ENCODE measurements at places on chromosomes 1 and 21.

GRCh38 chr1:207317561-207317960, 3.9 kb upstream of the CD55 start:
- DNase-seq, result no peak

DNA sequence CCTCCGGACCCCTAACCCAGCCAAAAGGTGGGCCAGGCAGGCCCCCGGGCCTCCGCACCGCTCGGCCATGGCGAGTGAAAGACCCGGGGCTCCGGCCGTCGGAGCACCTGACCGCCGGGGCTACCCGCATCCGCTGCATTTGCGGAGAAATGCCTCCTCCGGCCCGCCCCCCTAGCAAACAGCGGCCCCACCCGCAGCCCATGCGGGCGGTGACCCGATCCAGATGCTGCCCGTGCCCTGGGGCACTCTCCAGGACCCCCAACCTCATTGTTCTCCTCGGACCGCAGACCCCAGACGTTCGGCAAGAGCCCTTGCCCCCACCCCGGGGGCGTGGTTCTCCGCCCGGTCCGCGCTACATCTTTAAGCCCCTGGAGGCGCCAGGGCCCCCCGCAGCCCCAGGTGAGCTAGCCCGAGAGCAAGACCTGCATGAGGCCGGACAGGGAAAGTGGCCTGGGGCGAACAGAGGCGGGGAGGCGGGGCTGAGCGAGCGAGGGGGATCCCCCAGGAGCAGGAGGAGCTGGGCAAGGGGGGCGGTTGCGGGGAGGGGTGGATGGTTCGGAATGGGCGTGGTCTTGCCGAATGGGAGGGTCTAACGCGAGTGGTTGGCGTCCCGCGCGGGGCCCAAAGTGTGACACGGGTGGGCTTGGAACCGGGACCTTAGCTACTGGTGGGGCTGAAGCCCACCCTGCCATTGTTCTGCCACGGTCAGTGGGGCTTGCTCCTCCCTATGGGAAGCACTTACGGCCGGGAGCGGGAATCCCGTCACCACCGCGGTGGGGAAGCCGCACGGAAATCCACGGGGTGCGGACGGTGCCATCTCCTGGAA, 6.3 kb upstream of the CRYBG2 start:
- peak; percentile 16 for DNase-seq

DNA sequence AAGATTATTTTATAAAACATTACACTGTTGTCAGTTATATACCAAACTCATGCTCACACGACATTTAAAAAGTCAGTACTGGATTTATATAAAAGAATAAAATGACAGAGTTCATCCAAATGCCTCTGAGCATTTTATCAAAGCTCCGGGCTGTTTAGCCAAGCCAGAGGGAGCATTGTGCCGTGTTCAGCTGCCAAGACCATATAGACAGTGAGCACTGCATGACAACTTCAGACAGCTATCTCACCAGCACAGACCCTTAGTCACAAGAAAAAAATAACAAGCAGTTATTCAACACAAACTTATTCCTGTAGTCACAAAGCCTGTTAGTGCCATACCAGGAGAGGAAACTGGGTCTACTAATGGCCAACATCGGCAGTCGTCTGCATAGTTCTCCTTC, 88.0 kb upstream of the PBX1 start:
- DNase-seq, result no peak

DNA sequence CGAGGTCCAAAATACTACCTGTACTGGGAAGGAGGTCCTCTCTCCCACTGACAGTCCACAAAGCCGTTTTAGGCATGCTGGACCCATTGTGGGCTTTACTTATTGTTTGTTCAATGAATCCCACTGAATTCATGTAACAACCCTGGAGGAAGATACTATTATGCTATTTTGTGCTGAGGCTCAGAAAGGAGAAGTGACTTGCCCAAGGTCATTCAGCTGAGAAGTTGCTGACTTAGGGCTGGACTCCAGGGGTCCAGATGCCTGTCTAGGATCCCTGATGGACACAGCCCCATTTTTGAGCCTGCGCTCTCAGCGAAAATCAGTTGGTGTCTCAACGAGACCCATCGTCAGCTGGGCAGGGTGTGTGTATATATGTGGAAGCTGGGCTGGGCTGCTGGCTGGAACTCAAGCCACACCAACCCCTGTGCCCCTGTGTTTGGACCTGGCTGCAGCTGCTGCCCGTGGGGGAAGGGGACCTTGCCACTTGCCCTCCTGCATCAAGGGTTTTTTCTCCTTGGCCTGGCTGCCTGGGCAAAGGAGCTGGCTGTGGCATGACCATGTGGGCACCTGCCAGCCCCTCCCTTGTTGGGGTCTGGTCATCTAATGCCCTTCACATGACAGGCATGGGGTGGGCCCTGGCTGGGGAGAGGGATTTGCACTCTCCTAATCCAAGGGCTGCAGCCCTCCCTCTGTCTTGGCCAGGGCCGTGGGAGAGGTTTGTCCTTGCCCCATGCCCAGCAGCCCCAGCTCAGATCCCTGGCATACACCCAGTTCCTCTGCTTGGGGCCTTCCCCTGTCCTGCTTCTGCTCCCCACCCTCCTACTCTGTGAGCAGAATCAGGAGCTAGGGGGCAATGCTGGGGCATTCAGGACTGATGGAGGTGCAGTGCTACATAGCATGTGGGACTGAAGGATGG, 15.0 kb downstream of the KCNQ4 start:
- DNase-seq, result no peak

DNA sequence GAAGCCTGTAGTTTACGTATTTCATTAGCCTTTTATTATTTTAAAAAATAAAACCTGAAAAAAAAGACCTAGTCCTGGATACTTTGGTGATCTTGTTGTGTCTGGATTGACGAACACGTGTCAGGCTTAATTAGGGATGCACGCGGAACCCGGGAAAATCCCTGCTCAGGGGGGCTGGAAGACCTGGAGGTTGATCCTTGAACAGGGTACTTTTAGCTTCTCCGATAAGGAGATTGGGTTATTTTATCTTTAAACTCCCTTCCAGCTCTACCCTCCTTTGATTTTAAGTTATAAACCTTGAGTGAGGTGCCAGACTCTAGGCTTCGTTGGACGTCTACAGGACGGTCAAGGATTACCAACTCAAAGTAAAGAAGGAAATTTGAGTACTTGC, 552 bp upstream of the ZNF691 start:
- no peak for DNase-seq

GRCh38 chr1:174998569-174999215, 1.1 kb upstream of the CACYBP start:
- no peak for DNase-seq

DNA sequence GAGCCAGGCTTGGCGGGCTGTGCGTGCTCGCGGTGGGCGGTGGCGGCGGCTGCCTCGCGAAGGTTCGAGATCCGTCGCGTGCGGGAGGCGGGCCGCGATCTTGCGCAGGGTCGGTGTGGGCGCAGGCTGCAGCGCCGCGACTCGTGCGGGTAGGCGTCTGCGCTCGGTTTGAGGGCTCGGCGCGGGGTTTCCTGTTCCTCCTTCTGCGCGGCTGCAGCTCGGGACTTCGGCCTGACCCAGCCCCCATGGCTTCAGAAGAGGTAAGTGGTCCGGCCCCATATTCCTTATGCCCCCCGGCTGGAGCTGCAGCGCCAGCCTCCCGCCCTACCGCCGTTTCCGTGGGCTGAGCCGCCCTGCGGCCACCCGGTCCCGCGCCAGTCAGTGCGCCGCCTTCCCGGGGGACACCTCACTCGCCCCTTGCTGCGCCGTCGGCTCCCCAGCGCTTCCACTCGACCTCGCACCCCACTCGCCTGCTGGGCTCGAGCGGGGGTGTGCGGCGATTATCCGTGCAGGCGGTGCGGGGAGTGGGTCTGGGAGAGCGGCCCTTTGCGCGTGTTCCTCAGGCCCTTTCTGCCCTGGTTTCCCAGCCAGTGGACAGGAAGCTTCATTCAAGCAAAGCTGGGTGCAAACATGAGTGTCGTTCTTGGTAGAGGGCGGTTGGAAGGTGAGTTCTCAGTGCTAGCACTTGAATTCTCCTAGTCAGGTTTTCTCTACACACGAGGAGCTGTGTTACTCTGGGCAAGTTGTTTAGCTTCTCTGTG, at the start of gene CACYBP:
CACYBP (plus strand) TSS at position 12 of the 761 bp plus-strand sequence; CDS start at position 246, 234 bp downstream.
- no peak for DNase-seq

DNA sequence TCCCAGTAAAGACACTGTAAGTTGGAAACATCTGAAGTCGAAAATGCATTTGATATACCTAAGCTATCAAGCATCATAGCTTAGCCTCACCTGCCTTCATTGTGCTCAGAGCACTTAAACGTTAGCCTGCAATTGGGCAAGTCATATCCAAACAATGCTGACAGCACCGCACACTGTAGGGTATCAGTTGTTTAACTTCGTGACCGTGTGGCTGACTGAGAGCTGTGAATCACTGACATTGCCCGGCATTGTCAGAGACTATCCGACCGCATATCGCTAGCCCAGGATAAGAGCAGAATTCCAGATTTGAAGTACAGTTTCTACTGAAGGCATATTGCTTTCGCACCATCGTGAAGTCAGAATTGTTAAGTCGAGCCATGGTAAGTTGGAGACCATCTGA, 41.5 kb downstream of the GALNT2 start:
- DNase-seq, result no peak

GRCh38 chr1:110262846-110263631, 52.9 kb downstream of the KCNC4 start:
- DNase-seq, result no peak

GRCh38 chr1:22255341-22256212, 112.7 kb upstream of the WNT4 start:
- no peak for DNase-seq

- no peak for DNase-seq
These were observed 190.9 kb upstream of the EDN2 start for GRCh38 chr1:41675401-41675800.

- DNase-seq, result peak; percentile 22
These were observed 108.7 kb downstream of the TSEN15 start for GRCh38 chr1:184160236-184160635.

GRCh38 chr1:50275566-50275965, 147.7 kb downstream of the DMRTA2 start:
- no peak for DNase-seq

DNA sequence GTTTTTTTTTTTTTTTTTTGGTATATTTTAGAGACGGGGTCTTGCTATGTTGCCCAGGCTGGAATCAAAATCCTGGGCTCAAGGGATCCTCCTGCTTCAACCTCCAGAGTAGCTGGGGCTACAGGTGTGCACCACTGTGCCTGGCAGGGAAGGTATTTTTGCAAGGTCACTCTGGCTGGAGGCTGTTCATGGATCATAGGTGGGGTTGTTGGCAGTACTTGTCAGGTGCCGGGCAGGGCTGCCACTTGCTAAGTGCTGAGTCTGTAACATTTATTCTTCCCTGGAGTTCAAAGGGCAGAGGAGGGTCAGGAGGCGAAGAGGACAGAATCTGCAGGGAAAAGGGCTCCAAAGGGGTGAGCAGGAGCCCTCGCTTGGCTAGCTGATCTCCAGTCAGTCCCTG, 24.1 kb downstream of the A3GALT2 start:
- DNase-seq, result no peak

- DNase-seq, result no peak
These were observed 17.6 kb upstream of the PLA2G5 start for GRCh38 chr1:20052386-20052785.

GRCh38 chr1:50983219-50983802, 13.3 kb downstream of the CDKN2C start:
- DNase-seq, result no peak

GRCh38 chr1:16888860-16889816, 6.6 kb upstream of the RNU1-2 start:
- DNase-seq, result no peak

DNA sequence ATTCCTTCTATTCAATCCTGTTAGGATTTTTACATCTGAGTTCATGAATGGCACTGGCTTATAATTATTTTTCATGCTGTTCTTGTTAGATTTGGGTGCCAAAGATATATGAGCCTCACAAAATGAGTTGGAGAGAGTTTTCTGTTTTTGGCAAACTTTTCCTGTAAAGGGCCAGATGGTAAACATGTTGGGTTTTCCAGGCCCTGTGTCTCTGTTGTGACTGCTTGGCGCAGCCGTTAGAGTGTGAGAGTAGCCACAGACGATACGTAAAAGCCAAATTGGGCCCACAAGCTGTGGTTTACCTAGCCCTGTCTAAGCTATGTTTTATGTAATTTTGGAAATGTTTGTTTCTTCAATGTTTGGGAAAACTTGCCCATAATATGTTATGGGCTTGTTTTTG, 15.6 kb upstream of the CA6 start:
- no peak for DNase-seq

DNA sequence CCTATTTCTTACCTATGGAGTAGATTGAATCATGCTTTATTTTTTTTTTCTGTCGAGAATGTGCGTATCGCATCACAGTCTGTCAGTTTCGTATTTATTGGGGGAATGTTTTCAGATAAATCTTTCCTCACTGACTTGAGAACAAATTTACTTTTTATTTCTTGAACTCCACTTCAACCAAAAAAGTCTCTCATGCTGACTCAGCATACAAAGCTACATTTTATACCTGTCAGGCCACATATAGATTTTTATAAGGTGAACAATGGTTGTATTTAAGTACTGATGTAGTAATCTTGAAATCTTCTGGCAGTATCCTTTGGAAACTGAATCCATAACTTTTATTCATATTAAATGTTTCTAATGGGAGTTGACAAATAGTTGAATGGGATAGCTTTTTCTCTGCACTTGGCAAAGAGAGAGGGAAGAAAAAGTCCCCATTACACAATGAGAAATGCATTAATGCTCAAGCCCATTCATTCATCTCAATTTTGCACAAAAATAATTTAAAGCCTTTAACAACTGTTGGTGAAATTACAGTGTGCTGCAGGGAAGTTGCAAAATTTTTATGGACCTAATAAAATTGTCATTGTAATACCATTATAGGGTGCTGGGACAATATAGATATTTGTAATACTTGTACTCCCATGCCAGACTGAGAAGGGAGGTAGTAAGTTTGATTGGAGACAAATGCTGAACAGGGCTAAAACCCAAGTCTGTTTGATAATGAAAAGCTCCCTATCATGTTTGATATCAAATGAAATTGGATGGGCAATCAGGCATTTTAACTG, 367.6 kb downstream of the HLX start:
- no peak for DNase-seq

- DNase-seq, result no peak
These were observed 1.9 kb downstream of the PSMB4 start for GRCh38 chr1:151401125-151401788.

DNA sequence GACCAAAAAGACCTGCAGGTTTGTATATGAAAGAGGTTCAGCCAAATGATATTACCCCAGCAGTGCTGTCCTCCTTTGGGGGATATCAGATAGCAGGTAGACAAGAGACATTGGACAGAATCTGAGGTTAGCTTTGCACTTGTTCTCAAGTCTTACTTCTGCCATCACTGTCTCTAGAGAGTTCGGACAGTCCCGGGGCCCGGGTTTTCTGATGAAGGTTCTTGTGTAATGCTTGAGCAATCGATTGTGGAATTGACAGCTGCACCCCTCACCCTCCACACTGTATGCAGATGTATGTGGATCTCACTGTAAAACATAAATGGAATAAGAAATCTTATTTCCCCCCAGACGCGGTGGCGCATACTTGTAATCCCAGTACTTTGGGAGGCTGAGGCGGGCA, 56.2 kb upstream of the MORC3 start:
- DNase-seq, result no peak

GRCh38 chr1:116854403-116854690, 55.4 kb upstream of the PTGFRN start:
- no peak for DNase-seq

- DNase-seq, result no peak
These were observed 7.1 kb downstream of the CYB561D1 start for GRCh38 chr1:109500941-109501381.
